Stimulated activated CD4-positive, alpha-beta T cell treated with anti-CD3 and anti-CD28 coated beads, Interleukin-4, amount 100 ng/mL, for 1 hour (primary cell): ENCODE measurements at places on chromosomes 16 and 17.
A peak's percentile ranks its signal among the peaks of the same experiment; 100 is the strongest.

DNA sequence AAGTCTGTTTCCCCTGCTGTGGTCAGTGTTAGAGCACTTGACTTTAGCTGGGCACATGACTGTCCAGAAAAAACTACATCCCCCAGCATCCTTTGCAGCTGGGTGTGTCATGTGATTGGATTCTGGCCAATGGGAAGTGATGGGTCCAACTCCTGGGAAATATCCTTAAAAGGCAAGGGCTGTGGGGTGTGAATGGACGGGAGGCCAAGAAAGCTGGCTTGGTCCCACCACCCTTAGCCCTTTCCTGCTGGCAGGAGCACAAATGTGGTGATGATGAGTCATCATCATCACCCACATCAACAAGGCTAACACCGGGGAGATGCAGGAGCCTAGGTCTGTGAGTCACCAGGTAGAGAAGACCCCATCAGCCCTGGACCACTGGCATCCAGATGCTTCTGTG is 341.7 kb downstream of the C16orf95 start:
- DNase-seq, result no peak

DNA sequence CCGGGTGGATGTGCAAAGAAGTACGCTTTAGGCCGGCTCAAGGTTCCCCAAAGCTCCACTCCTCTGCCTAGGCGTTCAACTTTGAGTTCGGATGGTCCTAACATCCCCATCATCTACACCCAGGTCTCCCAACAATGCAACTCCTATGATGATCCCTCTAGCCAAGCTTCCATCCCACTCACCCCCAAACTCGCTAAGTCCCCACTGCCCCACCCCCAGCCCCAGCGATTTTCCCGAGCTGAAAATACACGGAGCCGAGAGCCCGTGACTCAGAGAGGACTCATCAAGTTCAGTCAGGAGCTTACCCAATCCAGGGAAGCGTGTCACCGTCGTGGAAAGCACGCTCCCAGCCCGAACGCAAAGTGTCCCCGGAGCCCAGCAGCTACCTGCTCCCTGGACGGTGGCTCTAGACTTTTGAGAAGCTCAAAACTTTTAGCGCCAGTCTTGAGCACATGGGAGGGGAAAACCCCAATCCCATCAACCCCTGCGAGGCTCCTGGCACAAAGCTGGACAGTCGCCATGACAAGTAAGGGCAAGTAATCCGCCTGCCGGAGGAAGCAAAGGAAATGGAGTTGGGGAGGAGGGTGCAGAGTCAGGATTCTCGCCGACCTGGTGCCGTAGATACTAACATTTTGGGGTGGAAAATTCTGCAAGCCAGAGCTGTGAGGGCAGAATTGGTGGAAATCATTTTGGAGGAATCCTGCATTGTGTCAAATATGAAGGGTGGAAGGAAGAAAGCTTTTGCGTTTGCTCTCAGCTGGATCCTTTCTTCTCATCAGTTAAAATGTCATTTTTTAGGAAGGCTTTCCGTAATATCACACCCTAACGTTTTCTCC is at the start of gene TP53:
TSS of gene TP53 (minus strand) at position 419 of the 836 bp plus-strand sequence. CDS start 10,896 bp downstream, outside the sequence.
- DNase-seq, result peak; percentile 84

DNA sequence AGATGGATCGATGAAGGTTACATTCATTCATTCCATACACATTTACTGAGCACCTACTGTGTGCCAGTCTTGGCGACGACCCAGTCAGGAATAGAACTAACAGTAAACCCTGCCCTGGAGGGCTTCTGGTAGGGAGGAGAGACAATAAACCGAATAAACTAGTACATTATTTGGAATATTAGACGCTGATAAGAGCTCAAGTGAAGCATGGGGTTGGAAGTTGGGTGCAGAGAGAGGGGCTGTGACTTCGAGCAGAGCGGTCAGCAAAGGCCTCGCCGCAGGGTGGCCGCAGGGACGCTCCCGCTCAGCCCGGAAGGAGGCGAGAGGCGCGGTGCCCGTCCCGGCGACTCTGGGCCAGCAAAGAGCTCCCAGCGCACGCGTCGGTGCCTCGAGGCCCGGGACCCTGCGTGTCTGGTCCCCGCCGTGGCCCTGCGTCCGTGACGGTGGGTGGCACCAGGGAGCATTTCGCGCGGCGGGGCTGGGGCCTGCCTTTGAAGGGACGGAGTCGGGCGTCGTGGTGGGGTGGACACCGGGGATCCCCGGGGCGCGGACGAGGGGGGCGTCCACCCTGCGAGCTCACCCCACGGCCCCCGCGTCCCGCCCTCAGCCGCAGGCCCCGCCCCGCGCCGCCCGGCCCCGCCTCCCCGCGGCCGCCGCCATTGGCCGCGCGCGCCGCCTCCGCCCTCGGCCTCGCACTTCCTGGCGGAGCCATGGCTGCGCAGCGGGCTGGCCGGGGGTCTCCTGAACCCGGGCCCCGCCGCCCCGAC is at the start of gene KLHL36:
TSS of gene KLHL36 (plus strand) at position 684 of the 767 bp plus-strand sequence. CDS start 2,357 bp downstream, outside the sequence.
- DNase-seq, result peak; percentile 75

- DNase-seq, result no peak
These were observed 9.2 kb downstream of the SLC13A2 start for GRCh38 chr17:28482551-28483199.

GRCh38 chr17:71792966-71793365 is 327.9 kb upstream of the SOX9 start:
- no peak for DNase-seq

DNA sequence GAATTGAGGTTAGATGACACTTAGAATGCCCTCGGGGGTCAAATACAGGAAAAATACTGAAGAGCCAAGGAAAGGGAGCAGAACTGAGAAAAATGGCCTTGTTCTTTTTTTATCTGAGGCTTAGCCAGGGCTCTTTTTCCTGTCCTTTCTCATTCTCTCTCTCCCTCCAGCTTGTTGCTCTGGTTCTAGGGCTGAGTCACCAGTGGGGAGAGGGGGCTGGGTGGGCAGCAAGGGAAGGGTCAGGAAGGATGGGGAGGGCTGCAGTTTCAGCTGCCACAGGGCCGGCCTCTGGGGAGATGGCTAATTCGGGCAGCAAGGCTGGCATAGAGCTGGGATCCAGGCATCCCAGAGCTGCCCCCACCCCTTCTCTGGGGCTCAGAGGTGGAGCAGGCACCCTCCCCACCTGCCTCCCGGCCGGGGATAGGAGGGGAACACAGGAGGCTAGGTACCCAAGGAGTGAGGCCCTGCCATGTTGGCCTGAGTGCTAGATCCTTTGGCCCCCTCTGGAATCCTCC is 3.9 kb downstream of the ITGA3 start:
- DNase-seq, result no peak

DNA sequence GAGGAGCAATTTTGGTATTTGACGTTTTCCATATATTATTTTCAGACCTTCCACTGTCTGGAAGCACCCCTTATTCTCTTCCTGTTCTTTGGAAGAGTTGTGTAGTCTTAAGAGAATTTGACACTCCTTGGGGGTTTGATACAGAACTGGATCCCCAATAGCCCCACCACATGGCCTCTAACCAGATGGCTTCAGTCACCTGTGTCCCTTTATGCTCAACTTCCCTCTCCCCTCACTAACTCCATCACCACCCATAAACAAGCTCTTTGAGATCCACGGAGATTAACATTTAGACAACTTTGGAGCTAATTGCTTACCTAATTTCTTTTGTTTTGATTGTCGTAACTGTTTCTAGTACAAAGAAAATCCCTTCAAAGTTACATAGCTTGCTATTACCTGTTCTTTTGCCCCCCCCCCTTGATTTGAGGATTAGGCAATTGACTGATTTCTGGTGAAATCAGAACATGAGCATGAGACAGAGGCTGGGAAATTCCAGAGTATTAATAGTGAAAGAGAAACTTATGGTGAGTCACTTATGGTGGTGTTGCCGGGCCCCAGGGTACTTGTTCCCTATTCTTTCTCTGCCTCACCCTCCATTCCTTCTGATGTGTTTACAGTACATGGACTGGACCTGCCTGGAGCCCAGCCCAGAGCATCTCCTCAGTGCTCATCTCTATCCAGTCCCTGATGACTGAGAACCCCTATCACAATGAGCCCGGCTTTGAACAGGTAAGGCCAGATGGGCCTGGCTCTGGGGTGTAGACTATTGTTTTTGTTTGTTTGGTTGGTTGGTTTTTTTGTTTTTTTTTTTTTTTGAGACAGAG is 7.5 kb downstream of the UBE2Z start:
- DNase-seq, result peak; percentile 49

DNA sequence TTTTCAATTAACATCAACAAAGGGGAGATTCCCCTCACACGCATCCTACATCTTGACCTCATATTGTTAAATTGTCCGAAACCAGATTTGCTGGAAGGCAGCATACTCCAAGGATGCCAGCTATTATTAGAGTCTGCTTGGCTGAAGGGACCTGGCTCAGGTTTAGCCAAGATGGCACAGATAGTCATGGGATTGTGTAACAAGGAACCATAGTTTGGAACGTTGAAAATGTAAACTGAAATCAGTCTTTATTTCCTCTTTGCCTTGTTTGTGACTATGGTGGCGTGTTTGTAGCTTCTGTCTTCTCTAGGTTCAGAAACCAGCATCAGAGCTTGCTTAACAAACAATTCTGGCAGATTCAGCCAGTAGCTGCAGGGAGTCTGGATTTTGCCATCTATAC is 5.9 kb downstream of the ARSG start:
- no peak for DNase-seq

- no peak for DNase-seq
These were observed 11.9 kb upstream of the AURKB start for GRCh38 chr17:8222380-8222629.

GRCh38 chr16:70647441-70648359 is 1.3 kb downstream of the IL34 start:
- DNase-seq, result no peak

DNA sequence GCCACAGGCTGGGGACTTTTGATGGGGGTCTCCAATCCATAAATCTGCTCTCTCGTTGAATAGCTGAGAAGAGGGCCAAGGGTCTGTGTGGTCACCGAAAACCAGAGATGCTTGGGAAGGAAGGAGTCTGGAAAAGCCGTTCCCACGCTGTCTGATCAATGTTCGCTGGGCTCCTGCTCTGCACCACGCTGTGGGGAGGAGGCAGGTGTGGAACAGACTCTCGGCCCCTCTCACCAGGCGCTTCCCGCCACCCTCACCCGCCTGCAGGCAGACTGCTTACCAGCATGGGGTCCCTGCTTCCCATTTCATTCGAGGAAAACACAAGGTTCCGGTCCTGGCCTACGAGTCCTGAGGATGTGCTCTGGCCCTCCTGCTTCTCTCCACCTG is 702 bp upstream of the ALDH3A1 start:
- DNase-seq, result no peak

DNA sequence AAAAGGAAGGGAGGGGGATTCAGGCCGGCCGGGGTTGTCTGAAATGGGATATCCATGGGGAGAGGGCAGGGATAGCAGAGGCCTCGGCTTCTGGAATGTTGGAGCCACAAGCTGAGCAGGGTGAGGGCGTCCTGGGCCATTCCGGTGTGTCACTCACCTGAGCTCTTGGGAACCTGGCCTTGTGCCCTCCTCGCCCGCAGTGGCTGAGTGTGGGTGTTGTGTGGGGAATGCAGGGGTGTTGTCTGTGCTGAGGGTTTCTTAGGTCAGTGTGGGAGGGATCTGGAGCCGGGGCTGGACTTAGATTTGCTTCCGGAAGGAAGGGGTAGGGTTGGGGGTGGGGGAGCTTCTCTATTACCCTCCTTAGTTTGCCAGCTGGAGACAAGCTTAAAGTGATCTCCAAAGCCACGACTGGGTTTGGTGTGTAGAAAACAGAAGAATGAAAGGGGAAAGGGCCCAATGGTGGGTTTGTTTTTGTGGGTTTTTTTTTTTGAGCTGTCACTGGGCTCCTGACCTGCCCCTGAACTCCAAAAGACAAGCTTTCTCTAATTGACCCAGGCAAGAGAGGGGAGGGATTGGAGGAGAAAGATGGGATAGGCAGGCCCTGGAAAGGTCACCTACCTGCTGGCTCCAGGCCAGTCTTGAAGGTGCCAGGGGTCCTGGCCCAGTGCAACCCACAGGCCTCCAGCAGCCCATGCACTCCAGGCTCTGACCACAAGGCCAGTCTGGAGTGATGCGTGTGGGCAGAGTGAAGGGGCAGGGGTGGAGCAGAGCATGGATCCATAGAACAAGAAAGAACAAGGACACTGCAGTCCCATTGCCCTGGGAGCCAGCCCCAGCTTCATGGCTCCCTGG is at the start of gene SULT1A2:
TSS of gene SULT1A2 (minus strand) at position 211 of the 852 bp plus-strand sequence. CDS start 1,120 bp downstream, outside the sequence.
- DNase-seq, result no peak

- DNase-seq, result peak; percentile 81
These were observed at the start of gene RDM1 for GRCh38 chr17:35930211-35931065. Gene RDM1, minus strand, starts transcription at chr17:35930773. Its CDS starts 46 bp downstream, at chr17:35930727.

GRCh38 chr17:9364837-9365430 is 210.7 kb downstream of the STX8 start:
- DNase-seq, result no peak

GRCh38 chr16:10578474-10579316 is 1.7 kb downstream of the EMP2 start:
- DNase-seq, result no peak

DNA sequence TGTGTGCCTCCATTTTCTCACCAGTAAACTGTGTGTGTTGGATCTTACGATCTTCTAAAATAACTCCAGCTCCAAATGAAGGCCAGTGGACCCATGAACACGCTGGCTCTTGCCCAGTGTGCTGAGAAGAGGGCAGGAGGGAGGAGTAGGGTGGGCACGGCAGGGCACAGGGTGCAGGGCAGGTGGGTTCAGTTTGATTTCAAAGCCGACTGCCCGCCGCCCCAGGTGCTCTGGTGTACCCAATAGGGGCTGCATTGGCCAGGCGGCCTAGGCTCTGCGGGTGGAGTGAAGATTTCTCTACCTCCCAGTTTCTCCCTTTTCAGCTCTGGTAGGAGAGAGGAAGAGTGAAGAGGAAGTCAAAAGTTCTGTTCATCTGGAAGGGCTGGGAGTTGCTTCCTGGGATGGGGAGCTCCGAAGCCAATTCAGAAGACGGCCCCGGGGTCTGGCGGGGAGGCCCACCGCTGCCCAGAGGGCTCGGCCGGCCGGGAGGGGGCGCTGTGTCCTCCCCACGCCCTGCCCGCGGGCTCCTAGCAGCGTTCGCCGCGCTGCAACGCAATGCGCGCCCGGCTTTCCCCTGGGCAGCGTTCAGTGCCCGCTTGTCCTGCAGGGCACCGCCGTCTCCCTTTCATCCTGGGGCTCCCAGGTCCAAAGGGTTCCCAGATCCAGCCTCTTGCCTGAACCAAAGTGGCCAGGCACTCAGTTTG is 1.1 kb upstream of the CRHR1 start:
- DNase-seq, result peak; percentile 57

DNA sequence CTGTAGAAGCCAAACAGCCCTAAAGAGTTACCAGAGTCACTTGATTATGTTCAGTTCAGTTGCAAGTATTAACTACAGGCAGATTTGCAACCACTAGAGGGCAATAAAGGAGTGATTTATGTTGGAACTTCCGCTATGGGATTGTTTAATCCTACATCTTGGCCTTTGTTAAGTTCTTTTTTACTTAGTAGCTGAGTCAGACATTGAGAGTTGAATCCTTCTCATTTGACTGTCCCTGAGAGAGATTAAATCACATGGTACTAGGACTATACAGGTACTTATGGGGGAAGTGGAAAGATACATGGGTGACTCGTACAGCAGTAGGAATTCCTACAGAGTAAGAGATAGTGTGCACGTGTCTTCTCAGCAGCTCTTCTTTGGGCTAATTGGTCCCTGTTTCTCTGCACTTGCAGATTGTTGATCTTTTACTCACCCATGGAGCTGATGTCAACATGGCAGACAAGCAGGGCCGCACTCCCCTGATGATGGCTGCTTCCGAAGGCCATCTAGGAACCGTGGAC is 40.3 kb downstream of the CYB561 start:
- DNase-seq, result no peak

GRCh38 chr17:35050170-35050569 is 13.3 kb downstream of the RFFL start:
- no peak for DNase-seq

GRCh38 chr16:83851473-83851872 is 43.7 kb downstream of the HSBP1 start:
- DNase-seq, result no peak
